ENCODE measurements at places on chromosomes 6 and 20. TPM values are rescaled to one million over a fixed set of nuclear protein-coding genes. Genes with fewer than 3 reads are reported as not detected.

The PPP1R14C gene
- total RNA-seq: 0.04 TPM

The GPX5 gene
- not detected for total RNA-seq

The OPN5 gene
- not detected for total RNA-seq

The TRIM10 gene
- total RNA-seq: not detected

The FAM217A gene
- total RNA-seq: not detected

The ZC3H12D gene
- 0.18 TPM for total RNA-seq

The OLIG3 gene
- total RNA-seq: not detected

The ZNF165 gene
- total RNA-seq: 0.33 TPM

Data from pulmonary artery endothelial cell (primary cell).